ENCODE measurements at places on chromosomes 7 and 10.

DNA sequence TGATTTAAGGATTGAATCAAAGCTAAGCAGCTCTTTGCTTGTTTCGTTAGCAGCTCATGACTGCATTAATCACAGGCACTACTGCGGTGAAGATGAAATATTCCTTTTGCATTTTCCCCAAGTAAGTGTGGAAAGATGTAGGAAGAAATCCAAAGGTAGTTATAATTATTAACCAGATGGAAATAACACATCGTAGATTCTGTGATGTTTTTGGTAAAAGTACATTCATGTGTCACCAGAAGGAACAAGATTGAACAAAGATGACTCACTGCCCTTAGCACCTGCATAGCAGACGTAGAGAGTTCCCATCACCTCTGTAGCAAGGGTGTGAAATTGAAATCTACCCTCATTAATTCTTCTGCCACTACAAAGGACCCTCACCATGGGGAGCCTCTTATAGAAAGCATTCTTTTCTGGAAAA, 37.1 kb downstream of the SMURF1 start:
- DNase-seq = no peak

DNA sequence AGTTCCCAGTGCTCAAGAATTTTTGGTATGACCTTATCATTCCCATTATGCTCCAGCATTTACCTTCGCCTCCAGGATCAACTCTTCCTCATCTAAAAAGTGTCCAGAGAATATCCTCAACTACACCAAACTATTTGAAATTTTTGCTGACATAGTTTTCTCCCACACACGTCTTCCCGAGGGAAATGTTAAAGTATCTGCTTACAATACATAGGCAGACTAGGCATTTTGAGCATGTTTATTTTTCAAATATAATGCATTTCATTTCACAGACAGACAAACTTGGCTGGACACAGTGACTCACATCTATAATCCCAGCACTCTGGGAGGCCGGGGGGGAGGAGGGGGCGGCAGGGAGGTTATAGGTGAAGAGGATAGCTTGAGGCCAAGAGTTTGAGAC, 177.1 kb upstream of the TRIM24 start:
- no peak for DNase-seq

GRCh38 chr7:152925412-152926147, 166.0 kb downstream of the ACTR3B start:
- no peak for DNase-seq

DNA sequence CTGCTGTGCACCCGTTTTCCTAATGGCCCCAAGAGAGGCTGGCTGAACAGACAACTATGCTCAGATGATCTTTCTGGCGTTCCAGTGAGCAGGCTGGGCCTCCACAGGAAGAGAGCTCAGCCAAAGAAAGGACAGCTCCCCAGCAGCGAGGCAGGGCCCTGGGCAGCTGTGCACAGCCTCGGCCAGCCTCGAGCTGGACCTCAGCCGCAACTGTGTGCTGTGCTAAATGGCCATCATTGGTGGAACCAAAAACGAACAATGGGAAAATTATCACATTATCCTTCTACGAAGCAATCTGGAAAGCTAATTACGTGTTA, 97.5 kb downstream of the CTBP2 start:
- no peak for DNase-seq

DNA sequence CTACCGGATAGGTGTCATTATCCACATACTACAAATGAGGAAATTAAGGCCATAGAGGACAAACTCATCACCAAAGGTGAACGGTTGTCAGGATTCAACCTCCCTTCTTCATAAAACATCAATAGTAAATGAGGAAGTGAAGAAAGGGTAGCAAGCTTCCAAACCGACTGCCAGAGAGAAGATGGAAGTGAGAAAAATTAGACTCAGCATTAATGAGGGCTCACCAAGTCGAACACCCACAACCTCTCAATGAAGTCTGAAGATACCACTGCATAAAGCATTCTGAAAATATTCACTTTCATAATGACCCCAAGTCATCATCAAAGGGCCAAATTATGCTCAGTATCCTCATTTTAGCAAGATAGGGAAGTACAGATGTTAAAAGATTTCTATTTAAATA, 29.6 kb downstream of the ABCB4 start:
- no peak for DNase-seq
